Nephron progenitor cell (in vitro differentiated cells): ENCODE measurements at places on chromosomes 4 and X.

DNA sequence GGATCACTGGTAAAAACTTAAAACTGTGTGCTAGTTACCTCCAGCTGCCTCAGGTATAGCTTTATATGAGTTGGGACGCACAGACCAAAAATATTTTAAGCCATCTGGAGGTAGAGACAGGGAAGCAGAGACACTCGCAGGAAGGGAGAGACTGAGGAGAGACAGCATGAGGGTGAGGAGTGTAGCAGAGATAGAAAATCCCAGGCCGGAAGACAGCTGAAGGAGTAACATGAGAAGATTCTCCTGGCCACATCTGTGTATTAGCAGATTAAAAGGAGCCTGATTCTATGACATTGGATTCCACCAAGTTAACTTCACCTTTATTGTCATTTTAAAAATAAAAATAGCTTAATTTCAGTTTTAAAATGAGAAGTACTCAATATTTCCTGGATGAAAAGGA lies 84.3 kb downstream of the PDLIM5 start:
- no peak for DNase-seq

GRCh38 chr4:8736090-8736825 lies 135.4 kb downstream of the HMX1 start:
- no peak for DNase-seq

DNA sequence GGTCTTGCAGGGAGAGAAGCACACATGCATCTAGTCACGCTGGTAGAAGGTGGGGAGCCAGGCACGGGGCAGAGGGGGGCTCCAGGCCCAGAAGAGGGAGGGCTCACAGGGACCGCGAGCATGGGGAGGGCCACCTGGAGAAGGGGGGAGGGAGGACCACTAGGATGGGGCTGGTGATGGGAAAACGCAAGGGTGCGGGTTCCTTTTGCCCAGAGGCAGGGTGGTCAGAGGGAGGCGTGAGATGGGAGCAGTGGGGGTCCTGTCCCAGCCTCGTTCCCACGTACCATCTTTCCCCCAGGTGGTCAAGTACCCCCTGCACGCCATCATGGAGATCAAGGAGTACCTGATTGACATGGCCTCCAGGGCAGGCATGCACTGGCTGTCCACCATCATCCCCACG lies 30.7 kb downstream of the WFS1 start:
- no peak for DNase-seq

GRCh38 chr4:151729731-151730559 lies 30.9 kb downstream of the GATB start:
- DNase-seq, result peak; percentile 22

- DNase-seq, result no peak
Observed at GRCh38 chr4:85005865-85006377, 39.4 kb upstream of the WDFY3 start.

- DNase-seq, result no peak
Observed at GRCh38 chr4:51943221-51943620, 76.9 kb downstream of the LRRC66 start.

GRCh38 chr4:40253906-40254305 lies 57.1 kb downstream of the RHOH start:
- no peak for DNase-seq

GRCh38 chr4:95877636-95878035 lies 37.7 kb downstream of the PDHA2 start:
- DNase-seq, result no peak

GRCh38 chr4:7135389-7135746 lies 57.0 kb upstream of the SORCS2 start:
- no peak for DNase-seq

DNA sequence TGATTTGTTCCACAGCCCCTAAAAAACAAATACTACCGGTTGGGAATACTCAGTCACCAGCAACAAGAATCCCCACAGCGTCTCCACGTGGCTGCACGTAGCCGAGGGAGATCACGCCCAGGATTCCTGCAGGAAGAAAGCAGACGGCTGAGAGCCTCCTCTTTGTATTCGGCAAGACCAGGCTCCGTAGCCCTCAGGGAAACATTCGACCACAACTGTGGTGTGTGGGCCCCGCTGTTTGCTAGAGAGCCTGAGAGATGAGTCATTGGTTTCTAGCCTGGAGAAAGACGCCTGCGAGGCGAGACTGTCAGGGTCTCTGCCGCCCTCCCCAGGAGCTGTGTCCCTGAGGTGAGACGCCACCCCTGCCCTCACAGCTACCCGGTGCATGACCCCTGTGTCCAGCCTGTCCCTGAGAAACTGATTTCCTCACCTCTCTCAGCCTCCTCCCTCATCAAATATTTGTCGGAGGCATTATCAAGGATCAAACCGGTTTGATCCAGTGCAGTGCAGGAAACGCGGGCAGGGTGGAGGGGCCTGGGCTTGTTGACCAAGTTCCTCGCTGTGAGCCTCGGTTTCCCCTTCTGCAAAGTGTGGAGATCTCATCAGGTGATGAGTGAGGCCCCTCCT lies 4.7 kb upstream of the S100P start:
- DNase-seq, result no peak

DNA sequence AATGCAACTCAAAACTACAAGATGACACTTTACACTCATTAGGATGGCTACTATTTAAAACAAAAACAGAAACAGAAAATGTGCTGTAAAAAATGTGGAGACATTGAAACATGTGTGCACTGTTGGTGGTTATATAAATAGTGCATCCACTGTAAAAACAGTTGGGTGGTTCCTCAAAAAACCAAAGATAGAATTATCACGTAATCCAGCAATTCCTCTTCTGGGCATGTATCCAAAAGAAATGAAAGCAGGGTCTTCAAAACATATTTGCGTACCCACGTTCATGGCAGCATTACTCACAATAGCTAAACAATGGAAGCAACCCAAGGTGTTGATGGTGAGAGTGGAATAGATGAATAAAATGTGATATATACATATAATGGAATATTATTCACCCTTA lies 967.2 kb downstream of the TRAM1L1 start:
- DNase-seq, result no peak

GRCh38 chr4:184854673-184855072 lies 28.9 kb upstream of the ACSL1 start:
- no peak for DNase-seq

GRCh38 chr4:78342125-78342524 lies 209.4 kb upstream of the ANXA3 start:
- no peak for DNase-seq

DNA sequence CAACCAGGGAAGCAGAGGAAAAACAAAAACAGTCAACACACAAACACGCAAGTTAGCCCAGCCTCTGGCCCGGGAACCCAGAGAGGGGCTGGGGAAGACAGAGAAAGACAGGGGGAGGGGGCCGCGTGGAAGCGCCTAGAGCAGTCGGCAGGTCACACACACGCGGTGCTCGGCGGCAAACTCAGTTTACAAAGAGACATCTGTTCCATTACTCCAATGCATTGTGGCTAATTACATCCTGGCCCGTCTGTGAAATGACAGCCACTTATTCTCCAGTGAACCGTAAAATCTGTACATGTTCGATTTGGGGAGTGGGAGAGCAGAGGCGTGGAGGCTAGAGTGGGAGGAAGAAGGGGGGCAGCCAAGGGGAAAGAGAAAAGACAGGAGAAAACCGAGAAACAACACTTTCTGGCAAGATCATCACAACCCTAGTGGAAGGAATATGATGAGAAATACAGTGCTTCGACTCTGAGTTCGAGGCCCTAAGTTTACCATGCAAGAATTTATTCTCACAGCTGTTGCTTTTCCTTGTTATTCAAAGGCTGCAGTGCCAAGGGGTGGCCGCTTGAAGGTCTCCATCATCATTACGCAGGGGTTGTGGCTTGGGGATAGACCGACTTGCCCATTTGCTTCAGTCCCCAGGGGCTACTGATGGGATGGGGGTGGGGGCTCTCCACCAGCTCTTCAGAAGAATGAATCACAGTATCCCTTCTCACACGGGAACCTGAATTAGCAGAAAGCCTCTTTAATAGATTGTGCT lies 167.7 kb downstream of the MGST2 start:
- peak; percentile 16 for DNase-seq

GRCh38 chrX:53286171-53286570 lies 4.8 kb upstream of the IQSEC2 start:
- DNase-seq, result no peak

DNA sequence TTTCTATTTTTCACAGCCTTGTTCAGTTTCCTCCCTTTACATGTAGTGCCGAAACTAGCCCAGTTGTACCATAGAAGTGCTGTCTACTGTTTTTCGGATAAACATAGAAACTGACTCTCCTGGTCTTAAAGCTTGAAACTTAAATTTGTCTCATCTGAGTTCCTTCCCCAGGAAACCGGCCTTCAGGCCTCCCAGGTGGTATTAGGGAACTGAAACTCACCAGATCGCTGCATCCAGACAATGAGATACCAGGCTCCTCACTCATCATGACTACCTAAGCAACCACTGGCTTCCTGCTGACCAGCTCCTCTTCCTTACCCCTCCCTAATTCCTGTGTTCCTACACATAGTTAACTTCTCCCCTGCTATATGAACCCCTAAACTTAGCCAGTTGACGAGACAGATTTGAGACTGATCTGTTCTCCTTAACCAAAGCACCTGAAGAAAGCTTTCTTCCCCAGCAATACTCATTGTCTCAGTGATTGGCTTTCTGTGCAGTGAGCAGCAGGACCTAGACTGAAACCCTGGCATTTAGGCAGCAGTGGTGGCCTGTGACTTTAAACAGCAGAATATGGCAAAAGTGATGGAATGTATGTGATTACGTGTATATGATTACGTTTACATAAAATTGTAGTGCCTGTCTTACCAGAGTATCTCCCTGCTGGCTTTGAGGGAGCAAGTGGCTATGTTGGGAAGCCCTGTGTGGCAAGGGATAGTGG lies 959.1 kb upstream of the LCORL start:
- no peak for DNase-seq

GRCh38 chr4:158170691-158171561 lies 1.9 kb downstream of the GASK1B start:
- no peak for DNase-seq

DNA sequence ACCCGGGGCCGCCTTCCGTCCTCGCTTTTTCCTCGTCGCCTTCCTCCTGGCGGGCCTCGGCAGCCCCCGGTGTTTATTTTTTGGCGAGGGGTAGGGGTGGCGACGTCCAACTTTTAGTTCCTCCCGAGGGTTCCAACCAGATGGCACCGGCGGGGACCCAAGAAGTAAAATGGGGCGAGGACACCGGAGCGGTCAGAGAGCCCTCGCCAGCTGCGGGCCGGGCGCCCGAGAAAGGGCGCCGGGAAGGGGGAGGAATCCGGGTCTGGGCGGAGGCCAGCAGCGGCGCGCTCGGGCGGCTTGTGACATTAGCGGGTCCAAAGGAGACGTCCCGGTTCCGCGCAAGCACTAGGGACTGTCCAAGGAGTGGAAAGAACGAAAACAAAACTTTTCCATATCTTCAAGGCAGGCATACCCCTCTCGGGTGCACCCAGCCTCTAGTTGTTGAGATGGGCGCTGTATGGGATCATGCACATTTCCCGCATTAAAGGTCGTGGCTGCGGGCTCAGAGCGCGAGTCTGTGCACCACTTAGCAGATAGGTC lies 691 bp upstream of the USP46 start:
- DNase-seq, result peak; percentile 45

GRCh38 chr4:15396157-15396800 lies 31.6 kb upstream of the C1QTNF7 start:
- peak; percentile 50 for DNase-seq

- DNase-seq, result peak; percentile 51
Observed at GRCh38 chrX:107672955-107673378, 44.7 kb downstream of the PRPS1 start.

- DNase-seq, result no peak
Observed at GRCh38 chrX:135639066-135639780, 74.2 kb upstream of the CT45A1 start.

GRCh38 chrX:20267931-20268701 lies 1.4 kb upstream of the RPS6KA3 start:
- DNase-seq, result peak; percentile 37

- DNase-seq, result no peak
Observed at GRCh38 chr4:26074712-26075430, 160.9 kb downstream of the SMIM20 start.

- DNase-seq, result no peak
Observed at GRCh38 chr4:128155231-128155855, 94.2 kb downstream of the LARP1B start.

- no peak for DNase-seq
Observed at GRCh38 chr4:52825460-52826090, 36.5 kb upstream of the RASL11B start.

DNA sequence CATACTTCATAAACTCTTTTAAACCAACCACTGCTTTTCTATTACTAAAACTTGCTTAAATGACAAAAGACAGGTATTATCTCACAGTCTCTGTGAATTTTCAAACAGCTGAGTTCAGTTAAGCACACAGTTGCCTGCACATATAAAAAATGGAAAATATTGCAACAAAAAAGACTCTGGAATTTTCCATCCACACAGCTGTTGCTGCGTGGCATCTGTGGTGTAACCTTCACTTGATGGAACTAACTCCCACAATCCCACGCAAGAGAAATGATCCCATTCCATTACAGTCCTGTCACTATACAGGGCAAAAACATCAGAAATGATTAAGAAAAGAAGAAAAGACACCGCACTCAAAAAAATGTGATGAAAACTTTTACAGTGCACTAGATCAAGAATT lies 149.8 kb upstream of the TBL1X start:
- DNase-seq, result no peak

DNA sequence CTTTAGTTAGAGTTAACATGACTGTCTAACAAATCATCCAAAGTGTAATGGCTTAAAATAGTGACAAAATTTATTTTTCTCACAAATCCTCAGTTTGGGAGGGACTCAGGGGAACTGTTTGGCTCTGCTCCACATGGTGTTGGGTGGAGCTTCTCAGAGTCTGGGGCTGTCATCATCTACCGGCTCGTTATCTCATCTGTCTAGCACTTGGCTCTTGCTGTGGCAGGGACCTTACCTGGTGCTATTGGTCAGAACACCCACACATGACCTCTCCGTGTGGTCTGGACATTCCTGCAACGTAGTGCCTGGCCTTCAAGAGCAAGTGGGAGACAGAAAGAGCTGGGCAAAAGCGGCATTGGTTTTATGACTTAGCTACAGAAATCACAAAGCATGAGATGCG lies 866.9 kb upstream of the FRG1 start:
- DNase-seq, result no peak

DNA sequence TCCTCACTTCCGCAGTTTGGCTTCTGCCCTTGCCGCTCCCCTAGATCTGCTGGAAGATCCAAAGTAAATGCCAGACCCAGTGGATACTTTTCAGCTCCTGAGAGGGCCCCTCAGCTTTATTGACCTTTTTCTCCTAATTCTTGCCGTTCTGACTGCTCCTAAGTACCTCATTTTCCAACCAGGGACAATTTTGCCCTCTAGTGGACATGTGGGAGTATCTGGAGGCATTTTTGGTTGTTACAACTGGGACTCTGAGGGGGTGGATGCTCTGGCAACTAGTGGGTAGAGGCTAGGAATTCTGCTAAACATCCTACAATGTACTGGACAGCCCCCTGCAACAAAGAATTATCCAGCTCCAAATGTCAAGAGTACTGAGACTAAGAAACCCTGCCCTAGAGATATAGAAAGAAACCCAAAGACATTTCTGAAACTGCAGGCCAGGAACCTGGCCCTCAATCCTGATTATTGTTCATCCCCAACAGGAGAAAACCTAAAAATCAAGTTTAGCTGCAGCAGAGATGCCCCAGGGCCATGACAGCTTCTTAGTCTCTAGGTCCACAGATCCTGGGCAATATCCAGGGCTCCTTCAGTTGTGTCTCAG lies 3.4 kb downstream of the TEX13B start:
- no peak for DNase-seq
